Vagina (tissue), 2 donors: ENCODE measurements at places on chromosomes 12 and 14.

DNA sequence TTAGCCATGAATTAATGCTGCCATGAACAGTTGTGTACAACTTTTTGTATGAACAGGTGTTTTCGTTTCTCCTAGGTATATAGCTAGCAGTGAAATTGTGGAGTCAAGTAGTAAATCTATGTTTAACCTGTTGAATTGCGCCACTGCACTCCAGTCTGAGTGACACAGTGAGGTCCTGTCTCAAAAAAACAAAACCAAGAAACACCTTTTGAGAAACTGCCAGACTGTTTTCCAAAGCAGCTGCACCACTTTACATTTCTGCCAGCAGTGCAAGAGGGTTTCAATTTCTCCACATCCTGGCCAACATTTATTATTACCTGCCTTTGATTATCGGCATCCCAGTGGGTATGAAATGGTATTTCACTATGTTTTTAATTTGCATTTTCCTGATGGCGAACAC is 3.3 kb upstream of the PLEKHG3 start:
- DNase-seq, result no peak

GRCh38 chr12:26298785-26299621 is 103.6 kb downstream of the SSPN start:
- DNase-seq, result no peak

GRCh38 chr12:117486840-117487659 is 125.6 kb upstream of the NOS1 start:
- no peak for DNase-seq

- DNase-seq, result no peak
Measured at GRCh38 chr12:96995861-96996260, 88.8 kb downstream of the NEDD1 start.

DNA sequence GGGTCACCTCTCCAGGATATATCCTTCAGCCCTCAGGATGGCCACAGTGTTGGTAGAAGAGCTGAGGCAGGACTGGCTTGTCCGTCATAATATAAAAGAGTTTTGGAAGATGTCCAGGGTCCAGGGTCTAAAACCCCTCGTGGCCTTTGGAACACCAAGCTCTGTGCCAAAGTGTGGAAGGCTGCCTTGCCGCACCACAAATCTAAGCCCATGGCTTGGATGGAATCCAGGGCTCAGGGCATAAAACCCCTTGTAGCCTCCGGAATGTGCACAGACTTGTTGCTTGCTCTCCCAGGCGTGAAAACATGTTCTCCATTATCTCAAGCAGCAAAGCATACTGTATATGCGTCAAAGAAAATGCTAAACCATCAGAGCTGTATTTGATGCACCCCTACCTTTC is 46.7 kb downstream of the TNFAIP2 start:
- no peak for DNase-seq

DNA sequence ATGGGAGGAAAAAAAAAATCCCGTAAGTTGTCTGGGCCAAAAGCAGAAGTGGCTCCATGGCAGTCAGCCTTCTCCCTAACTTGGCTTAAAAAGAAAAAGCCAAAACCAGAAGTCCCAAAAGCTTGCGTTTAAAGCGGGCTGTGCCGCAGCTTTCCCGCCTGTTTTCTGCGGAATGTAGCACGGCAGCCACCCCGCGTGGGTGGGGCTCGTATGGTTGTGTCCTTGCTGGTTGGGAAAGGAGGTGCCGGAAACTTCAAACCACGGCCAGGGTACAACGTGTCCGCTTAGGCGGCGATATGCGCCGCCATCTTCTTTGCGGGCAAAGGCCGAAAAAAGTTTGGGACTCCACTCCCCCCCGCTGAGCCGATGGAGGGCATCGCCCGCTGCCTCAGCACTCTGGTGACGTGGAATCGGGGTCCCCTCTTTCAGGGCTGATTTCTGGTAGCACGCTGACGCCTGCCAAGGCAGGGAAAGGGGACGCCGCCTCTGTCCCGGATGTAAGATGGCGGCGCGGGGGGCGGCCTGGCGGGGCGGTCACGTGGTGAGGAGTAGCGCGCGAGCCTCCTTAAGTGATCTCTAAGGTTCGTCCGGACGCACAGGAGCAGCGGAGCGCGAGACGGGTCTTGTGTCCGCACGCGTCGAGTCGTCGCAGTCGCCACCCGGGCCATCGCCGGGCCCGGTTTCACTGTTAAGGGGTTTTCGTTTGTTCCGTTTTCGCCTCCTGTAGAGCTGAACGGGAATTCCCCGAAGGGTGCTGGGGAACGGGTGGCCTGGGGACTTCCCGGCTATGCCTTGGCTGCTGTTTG is 135.8 kb downstream of the MON2 start:
- DNase-seq, result no peak

DNA sequence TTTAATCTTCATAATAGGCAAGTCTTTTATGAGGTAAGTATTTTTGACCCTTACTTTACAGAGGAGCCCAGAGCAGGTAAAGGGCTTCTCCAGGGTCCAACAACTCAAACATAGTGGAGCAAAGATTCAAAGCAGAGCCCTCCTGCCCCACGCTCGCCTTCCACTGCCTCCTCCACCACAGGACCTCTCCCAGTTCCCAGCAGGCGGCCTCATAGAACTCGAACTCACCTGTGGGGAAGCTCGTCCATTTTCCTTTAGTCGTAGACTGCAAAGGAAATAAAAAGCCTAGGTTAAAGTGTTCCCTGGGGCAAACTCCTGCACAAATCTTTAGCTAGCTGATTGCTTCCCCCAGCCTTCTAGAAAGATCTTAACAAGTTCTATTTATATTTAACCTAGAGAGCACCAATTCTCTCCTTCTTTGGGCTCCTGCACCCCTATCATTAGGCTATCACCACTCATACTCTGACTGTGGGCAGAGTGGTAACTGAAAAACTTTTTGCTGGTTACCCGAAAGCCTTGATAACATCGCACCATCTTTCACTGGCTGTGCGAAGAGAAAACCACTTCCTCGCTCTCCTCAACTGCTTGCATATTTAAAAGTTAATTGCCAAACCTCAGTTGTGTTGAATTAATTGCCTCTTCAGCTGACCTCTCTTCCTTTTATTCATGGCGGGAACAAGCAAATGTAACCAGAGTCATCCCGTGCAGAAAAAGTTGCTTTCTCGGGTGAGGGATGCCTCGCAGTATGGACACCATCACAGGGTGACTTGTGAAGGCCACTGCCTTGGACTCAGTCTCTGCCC is 299.6 kb downstream of the DPF3 start:
- DNase-seq, result no peak

GRCh38 chr12:101038289-101038871 is 171.7 kb downstream of the SLC5A8 start:
- DNase-seq, result no peak

DNA sequence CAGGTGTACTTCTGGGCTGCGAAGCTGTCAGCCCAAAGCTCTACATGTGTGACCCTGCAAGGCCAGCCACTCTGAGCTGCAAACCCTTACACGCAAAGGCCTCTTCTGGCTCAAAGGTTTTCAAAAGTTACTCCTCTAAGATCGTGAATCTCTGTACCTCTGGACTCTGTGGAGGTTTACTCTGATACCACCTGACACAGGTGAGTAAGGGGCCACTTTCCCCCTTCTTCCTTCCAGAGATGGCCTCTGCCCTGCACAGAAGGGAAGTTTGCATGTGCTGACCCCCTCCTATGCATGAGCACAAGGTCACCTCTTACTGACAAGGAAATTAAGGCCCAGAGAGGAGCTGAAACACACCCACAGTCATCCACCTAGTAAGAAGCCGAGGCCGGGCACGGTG is 14.5 kb downstream of the ITPK1 start:
- no peak for DNase-seq

DNA sequence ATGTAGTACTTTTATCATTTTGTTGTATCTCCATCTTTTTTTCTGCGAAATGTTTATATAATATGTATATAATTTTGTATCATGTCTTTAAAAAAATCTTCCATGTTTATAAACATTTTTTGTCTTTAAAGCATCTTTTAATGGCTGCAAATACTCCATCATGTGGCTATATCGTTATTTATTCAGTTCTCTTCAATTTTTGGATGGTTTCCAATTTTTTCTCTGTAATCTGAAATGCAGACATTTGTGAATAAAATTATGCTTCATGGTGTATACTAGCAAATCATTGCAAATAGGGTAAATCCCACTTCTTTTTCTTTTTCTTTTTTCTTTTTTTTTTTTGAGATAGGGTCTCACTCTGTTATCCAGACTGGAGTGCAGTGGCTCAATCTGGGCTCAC is 54.0 kb downstream of the CPSF2 start:
- DNase-seq, result no peak

DNA sequence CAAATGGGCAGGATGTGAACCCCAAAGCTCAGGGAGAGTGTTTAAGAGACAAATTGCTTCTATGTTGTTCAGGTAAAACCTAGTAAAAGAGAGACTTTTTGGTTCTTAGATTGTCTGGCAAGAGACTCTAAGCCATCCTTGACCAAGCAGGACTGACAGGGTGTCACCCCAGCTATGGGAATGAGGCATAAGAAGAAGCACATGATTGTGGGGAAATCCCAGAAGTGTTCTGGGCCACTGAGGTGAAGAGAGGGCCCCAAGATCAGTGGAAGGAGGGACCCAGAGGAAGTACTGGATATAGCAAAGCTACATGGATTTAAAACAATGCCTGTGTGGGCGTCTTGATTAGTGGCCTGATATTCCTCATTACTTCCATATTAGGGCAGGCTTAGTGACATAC is 99.0 kb downstream of the SAMD4A start:
- DNase-seq, result no peak

DNA sequence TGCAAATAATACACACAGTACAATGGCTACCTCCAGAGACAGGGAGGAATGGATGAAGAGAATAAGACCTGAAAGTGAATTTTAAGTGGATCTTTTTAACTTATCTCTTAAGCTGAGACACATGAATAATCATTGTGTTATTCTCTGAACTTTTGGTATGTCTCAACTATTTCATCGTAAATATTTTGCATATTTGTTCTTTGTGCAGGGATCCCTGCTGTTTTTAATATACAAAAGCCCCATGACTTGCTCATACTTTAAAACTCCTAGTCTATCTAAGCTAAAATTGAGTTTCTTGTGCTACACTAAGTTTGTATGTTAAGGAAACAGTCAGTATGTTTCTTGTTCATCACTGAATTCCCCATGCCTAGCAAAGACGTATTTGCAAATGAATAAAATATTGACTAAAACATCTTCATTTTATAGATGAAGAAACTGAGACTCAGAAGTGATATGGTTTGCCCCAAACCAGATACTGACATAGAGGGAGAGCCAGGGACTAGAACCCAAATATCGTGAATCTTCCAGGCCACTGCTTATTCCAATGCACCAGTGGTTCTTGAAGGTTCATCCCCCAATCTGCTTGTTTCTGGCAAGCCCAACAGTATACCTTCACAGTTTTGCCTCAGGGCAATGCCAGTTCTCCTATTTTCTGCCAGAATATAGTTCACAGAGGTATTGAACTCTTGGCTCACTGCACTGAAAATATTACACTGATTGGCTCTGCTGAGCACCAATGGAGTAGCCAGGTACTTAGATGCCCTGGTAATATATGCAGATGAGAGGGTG is 356.9 kb downstream of the MED13L start:
- no peak for DNase-seq

- no peak for DNase-seq
Measured at GRCh38 chr12:104297477-104298113, 5.9 kb upstream of the EID3 start.

DNA sequence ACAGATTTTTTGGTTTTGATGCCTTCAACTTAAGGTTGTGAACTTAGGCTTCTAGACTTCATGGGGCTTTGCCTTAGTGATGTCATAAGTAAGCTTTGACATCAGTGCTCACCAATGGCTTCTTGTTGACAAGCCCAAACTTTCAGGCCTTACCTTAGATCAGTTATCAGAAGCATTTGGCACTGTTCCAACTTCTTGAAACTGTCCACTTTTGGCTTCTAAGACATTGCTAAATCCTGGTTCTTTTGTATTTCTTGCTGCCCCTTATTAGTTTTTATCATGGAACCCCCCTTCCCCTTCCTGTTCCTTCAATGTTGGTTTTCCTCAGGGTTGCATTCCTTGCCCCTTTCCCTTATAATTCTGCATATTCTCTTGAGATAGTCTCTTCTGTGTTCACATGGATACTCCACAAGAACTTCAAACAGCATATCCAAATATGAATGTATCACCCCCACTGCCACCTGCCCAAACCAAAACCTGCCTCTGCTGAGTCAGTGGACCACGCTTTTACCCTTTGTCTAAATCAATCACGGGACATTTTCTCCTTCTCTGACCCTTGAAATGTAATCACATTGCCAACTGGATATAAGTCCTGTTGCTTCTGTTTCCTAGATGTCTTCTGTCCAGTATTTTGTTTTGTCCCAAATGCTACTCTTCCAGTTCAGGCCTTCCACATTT is 7.9 kb downstream of the PFKM start:
- DNase-seq, result no peak

- DNase-seq, result no peak
Measured at GRCh38 chr14:35355981-35356841, 48.3 kb downstream of the NFKBIA start.

DNA sequence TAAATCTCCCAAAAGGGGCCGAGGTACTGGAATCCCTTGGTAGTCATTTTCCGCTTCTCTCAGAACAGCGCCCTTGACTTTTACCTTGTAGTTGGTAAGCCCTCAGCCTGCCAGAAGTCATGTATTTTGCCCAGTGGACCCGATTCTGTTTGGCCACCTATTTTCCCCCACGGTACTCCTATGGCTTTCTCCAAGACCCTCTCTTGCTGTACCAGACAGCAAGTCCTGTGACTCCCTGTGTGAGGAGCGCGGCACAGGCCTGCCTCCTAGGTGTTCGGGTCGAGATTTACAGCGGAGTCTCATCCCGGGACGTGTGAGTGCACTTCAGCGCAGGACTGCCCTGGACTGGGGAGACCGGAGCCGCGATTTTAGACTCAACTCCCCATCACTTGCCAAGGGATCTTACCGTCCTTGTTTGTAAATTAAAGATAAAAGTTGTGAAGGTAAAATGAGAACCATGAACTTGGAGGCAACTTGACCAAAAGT is 1.1 kb upstream of the MBD6 start:
- no peak for DNase-seq

DNA sequence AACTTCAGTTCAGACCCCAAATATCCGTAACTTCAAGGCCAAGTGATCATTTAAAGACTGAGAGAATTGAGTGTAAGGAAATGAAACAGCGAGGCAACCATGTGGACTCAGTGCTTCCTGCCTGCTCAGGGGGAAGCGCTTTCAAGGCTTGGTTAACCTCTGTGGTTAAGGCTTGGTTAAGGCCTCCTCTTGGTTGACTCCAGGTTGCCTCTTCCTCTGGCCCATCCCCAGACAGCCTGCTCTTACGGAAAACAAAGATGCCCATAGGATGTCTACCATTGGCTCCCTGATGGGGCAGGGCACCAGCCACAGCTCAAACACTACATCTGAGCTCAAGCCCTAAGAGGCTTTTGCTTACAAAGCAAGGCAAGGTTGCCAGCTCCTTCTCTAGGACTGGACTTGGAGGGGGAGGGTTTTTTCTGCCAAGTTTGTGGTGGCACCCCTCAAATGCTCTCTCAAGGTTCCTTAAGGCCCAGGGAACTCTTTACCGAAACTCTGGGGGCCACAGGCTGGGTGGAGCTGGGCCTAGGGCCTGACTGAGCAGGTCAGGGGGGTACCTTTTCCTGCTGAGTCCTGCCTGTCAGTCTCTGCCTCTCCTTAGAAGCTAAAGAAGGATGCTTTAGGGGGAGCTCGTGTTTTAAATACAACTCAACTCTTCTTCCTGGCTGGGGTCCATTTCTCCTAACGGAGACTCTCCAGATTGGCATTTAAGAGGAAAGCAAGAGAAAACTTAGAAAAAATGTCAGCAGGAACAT is 13.7 kb downstream of the COL2A1 start:
- no peak for DNase-seq
